ENCODE measurements at places on chromosomes 1 and 21.
A peak's percentile ranks its signal among the peaks of the same experiment; 100 is the strongest.

DNA sequence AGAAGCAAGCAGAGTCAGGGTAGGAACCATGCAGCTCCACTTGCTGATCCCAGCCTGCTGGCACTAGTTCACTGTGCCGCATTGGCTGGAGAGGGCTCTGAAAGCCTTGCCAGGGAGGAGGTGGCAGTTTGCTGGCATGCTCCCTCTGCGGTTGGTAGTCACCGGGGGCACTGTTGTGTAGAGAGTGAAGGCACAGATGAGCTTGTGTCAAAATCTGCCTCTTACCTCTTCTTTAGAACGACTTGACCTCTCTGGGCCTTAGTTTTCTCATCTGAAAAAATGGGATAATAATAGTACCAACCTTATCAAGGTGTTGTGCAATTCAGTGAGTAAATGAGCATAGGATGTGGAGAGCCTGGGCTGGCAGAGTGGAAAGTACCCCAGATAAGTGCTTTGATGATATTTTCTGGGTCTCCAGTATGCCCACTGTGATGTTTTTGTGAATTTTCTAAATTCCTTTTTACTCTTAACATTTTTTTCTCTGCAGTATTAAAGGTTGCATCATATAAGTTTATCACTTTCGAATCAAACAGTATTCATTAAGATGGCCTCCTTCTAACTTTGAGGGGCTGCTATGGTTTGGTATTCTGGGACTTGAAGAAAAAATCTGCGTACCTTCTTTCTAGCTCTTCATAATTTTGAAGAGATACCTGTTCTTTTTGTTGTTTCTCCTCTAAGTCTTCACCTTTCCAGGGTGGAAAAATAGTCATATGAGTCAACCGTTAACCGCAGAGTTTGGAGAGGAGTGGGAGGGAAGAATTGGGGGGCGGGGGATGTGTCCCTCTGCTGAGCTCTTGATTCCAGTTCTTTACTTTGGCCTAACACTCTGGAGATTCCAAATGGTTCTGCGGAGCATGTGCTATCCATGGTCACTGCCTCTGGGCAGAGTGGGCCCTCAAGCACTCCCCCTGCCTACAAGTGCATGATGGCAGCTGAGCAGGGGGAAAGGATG lies 26.8 kb downstream of the SZRD1 start:
- peak; percentile 54 for DNase-seq

DNA sequence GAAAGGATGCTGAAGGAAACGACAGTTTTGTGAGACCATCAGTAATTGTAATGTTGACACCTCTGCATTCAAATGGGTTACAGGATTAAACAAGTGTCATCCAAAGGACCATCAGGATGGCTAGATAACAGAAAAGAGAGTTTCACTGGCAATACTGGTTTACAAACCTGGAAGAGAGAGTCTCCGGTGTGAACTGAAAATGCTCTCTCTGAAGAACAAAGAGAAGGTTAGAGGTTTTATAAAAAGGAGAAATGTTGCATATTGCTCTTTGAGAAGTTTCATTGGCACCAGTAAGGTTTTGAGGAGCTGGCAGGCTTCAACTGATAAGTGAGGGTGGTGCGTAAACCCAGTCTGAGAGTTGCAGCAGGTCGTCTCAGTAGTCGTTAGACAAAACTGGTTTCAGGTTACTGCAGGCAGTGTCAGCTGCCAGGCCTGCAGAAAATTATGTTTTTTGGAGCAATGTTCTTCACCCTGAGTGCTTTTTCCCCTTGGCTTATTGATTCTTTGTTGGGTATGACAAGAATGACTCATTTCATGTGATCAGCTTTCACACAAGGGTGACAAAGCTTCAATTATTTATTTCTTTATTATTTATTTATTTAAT lies 42.2 kb downstream of the KCNK1 start:
- DNase-seq, result no peak

GRCh38 chr21:20151741-20152140 lies 846.5 kb upstream of the NCAM2 start:
- DNase-seq, result no peak

- DNase-seq, result no peak
Measured at GRCh38 chr1:147077523-147077922, 94.7 kb downstream of the PRKAB2 start.

DNA sequence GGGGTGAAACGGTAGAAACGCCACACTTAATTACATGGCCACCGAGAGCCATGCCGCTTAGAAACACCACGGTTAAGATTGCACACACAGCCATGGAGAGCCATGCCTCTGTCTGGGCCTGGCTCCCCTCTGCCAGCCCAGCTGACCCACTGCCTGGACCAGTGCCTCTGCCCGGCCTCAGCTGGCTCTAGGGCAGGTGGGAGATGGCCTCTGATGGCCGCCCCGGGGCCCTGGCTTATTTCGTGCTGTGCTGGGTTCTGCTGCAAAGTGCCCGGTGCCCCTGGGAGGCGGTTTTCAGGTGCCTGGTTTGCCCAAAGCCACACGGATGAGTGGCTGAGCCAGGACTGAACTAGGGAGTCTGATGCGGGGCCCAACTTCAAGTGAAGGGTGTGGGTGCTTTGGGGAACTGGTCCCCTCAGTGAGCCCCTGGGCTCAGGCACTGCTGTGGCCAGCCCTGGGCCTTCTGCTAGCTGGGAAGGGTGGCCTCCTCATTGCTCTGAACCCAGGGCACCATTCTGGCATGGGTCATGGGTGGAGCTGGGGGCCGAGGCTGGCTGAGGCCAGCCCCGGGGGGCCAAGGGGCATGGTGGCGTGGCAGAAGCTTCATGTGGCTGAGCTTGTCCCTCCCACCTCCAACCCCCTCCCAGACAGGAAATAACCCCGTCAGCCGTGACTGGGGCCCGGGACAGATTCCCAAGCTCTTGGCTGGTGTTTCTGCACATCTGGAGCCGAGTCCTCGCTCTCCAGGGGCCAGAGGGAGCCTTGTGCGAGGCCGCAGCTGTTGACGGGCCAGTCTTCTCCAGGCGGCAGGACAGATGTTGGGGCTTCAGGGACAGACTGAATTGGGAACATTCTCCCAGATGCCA lies 1.9 kb upstream of the GPR153 start:
- no peak for DNase-seq

DNA sequence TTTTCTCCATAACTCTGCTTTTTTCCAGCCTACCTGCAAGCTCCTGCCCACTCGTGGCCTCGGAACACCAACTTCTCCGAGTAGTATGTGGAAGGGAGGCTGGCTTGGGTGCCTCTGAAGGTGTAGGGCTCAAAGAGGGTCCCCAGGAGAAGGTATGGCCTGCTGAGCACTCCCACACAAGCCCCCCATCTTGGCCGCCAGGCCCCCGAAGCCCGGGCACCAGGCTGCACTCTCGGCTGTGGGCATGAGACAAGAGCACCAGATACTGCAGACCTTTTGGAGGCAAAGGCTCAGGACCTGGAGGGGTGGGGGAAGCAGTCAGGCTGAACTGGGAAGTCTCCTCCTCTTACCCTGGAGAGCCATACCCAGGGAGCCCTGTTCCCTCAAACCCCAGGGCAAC lies 1.7 kb downstream of the ZNF692 start:
- no peak for DNase-seq

DNA sequence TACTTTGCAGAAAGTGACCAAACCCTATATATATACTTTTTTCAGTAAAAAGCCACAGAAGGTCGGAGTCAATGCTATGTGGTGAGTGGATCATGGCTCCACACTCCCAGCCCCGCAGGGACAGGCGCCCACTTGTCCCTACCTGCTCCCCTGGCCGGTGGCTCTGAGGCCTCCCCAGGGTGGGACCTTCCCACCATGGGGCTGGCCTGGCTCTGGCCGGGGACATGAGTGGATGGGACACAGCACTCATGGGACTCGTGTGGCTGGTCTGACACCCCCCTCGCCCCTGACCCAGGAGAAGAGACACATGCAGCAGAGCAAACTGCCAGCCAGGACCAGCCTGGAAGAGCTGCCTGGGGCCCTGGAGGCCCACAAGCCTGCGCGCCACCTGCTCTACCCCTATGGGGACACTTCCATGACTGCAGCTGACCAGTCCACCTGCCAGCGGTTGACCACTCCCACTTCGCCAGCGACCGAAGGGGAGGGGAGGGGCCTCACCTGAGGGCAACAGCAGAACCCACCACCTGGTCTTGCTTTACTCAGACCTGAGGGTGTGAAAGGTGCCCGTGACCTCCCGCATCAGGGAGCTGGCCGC lies 2.2 kb downstream of the SPATC1L start:
- no peak for DNase-seq

GRCh38 chr1:157948312-157949073 lies 45.0 kb upstream of the KIRREL1 start:
- DNase-seq, result no peak

All from dorsolateral prefrontal cortex (tissue), 122 donors.